ENCODE measurements at places on chromosomes 6 and 20.

- DNase-seq = no peak
Measured at GRCh38 chr6:32095338-32096086, 13.6 kb downstream of the TNXB start.

- no peak for DNase-seq
Measured at GRCh38 chr20:3339076-3339475, 68.4 kb downstream of the DNAAF9 start.

DNA sequence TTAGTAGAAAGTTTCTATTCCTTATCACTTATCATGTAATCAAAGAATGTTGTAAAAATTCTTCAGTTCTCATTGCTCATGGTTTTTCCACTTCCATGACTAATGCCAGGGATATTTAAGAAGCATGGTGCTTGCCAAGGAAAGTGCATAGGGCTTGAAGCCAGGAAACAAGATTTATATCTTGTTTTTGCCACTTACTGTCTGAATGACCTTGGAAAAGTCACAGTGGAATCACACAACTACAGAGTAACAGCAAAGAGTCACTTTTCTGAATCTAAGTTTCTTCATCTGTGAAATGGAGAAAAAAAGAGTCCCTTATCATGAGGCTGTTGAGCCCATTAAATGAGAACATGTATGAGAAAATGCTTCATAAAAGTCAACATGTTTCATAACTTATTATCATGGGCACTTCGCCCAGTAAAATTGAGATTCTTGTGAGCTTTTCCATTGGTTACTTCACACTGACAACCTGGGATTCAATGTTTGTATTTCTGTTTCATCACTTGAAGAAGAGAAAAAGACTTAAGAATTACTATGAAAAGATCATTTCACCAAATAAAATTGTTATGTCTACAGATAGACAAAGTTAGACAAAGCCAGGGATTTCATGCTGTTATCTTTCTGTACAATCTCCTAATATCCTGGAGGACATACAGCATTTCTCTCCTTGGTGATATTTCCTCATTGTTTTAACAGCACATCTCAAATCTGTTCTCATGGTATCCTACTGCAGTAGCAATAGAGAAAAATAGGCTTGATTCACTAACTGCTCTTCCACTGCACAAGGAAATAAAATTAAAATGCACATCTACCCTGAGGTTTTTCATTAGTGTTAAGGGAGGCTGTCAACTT, 7.6 kb upstream of the BMP5 start:
- no peak for DNase-seq

DNA sequence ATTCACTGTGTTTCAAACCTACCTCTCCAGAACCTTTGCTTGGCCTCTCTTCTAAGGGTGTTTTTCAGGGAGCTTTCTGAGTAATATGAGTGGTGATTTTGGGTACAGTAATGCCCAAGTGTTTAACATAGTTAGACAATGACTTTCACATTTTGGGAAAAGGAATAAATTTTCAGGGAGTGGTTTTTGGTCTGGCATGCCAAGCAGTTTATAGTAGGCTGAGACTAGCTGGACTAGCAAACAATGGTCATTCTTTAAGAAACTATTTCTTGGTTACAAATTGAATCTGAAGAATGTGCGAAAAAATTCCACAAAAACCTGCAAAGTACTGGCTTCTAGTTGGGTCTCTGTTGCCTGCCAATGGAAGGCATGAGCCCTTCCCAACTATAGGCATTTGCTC, 15.4 kb downstream of the FNDC1 start:
- DNase-seq = no peak

GRCh38 chr6:100314186-100314585, 150.5 kb downstream of the SIM1 start:
- no peak for DNase-seq

DNA sequence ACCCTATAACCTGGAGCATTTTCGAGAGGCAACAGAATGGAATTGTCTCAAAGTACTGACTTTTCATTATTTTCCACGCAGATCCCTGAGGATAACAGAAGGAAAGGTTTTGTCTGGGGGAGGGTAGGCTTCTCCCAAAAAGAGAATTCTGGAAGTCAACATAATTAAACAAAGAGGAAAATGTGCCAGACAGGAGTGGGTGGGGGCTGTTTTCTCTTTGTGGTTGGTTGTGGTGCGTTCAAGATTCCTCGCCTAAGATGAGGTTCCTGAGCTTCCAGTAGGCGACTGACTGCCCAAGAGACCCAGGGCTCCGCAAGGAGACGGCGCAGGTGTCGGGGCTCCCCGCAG, 70.4 kb downstream of the SOX4 start:
- no peak for DNase-seq

- no peak for DNase-seq
Measured at GRCh38 chr20:64051561-64052325, 2.3 kb upstream of the SOX18 start.

All from stimulated activated CD8-positive, alpha-beta memory T cell treated with anti-CD3 and anti-CD28 coated beads, Interleukin-15, amount 100 ng/mL, for 4 hours (primary cell).